ENCODE measurements at places on chromosomes 16 and 17.
A peak's percentile ranks its signal among the peaks of the same experiment; 100 is the strongest.

GRCh38 chr16:71412270-71413160 is 29.3 kb downstream of the TLE7 start:
- DNase-seq, result peak; percentile 87

GRCh38 chr17:82800885-82801284 is 38.9 kb downstream of the ZNF750 start:
- no peak for DNase-seq

- no peak for DNase-seq
Observed at GRCh38 chr17:39351508-39351907, 49.9 kb downstream of the FBXL20 start.

DNA sequence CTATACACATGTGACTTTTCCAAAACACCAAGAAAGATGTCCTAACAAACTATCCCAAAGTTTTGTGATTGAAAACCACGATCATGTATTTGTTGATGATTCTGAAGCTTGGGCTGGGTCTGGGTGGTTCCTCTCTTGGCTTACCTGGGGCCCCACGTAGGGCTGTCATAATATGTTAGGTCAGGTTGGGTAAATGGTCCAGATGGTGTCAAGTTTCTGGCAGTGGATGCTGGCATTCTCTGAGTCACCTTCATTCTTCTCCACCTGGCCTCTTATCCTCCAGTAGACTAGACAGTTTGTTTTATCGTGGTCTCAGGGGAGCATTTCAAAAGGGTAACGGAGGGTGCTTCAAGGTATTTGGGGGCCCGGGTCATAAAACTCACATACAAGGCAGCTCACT is 39.4 kb downstream of the SYCE1L start:
- DNase-seq, result no peak

DNA sequence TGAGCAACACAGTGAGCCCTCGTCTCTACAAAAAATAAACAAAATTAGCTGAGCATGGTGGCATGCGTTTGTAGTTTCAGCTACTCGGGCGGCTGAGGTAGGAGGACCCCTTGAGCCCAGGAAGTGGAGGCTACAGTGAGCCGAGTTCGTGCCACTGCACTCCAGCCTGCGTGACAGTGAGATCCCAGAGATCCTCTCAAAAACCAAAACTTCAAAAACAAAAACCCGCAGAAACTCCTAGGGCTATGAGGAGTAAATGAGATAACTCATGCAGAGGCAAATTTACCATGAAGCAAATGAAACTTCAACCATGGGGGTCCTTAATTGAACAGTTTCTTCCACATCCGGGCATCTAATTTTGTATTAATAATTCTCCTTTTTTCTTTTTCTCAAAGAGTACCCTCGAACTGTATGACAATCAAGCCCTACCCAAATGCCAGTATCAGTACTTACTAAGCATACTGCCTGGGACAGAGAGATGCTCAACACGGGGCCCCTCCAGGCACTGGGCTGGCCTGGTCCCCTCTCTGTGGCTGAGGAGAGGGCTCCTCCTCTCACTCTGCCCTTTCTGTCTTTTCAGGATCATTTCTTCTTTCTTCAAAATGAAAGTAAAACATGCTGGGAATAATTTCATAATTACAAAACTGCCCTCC is 789 bp upstream of the PIPOX start:
- no peak for DNase-seq

GRCh38 chr17:9189870-9190269 is 168.6 kb downstream of the NTN1 start:
- no peak for DNase-seq

GRCh38 chr17:299546-299945 is 53.1 kb downstream of the RPH3AL start:
- no peak for DNase-seq

- DNase-seq, result no peak
Observed at GRCh38 chr17:66387392-66387981, 85.1 kb downstream of the PRKCA start.

DNA sequence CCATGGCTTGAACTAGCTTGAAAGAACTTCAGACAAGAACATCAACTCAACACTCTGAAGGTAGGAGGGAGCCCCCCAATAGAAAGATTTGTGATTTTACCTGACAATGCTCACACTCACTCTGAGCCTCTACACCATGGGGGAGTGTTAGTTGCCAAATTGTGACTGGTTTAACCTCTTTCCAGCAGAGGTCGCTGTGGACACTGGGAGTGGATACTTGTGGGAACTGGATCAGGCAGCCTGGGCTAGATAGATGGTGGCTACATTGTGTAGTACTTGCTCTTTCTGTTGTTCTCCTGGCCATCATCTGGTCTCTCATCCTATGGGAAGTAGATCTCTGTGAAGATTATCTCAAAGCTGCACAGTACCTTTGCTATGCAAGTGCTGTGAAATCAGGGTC is 2.9 kb downstream of the SMPD3 start:
- DNase-seq, result no peak

DNA sequence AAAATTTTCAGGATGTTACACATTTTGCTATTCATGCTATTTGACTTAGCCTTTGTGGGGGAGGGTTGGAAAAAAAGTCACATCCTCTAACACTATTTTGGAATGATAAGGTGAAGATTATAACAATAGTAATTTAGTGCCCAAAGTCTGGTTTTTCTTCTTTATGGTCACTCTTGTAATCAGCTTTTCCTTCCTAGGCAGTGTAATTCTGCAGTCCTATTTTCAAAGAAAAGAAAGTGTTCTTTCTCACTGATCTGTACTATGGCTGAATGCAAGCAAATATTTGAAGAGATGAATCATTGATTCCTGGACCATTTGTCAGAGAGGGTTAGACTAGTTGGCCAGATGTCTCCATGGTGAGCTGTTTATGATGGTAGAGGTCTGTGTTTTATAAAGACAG is 8.4 kb downstream of the RSPRY1 start:
- peak; percentile 80 for DNase-seq

DNA sequence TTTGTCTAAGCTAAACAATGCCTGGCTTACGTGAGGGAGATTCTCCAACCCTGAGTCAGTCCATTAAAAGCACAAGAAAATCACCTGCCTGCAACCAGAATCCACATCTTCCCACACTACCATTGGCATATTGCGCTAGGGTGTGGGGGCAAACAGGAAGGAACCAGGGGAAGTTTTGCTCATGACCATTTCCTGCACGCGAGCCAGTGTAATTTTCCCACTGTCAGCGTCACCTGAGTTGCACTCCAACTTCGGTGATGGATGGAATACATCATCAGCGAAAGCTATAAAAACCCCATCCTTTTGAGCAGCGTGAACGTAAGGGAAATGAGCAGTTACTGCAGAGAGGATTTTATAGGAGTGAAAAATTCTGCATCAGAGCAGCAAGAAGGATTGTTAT is 167.9 kb upstream of the NOL11 start:
- no peak for DNase-seq

DNA sequence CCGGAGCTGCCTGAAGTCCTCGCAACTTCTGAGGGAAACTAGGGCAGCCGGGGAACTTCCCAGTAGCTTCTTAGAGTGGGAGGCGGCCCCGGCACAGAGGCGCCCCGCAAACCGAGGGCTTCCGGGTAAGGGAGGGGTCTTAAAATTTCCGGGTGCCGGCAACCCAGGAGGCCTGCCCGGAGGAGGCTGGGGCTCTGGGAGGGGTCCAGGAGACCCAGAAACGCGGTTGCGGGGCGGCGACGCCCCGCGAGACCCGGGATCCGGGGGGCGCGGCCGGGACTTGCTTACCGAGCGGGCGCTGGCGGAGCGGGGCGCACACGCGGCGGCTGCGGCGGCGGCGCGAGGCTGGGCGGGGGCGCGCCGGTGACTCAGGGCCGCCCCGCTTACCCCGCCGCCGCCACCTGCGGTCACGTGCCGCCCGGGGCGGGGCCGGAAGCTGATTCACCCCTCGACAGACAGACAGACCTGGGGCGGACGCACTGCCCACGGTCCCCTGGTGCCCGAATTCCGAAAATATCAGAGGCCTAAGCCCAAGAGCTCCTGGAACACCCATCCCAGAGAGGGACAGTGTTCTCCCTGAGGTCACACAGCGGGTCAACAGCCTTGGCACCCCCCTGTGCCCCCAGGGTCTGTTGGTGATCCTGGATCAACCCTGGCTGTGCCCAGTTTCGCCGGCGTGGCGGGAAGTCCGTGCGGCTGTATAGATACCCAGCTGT is at the start of gene FAM83G:
Gene FAM83G, minus strand, starts transcription at position 344 of the 716 bp plus-strand sequence. CDS start 723 bp downstream, outside the sequence.
- DNase-seq, result peak; percentile 92

GRCh38 chr16:85173146-85173980 is 61.1 kb upstream of the CIBAR2 start:
- DNase-seq, result peak; percentile 17

GRCh38 chr17:75808905-75809621 is 24.5 kb downstream of the UNK start:
- DNase-seq, result no peak

DNA sequence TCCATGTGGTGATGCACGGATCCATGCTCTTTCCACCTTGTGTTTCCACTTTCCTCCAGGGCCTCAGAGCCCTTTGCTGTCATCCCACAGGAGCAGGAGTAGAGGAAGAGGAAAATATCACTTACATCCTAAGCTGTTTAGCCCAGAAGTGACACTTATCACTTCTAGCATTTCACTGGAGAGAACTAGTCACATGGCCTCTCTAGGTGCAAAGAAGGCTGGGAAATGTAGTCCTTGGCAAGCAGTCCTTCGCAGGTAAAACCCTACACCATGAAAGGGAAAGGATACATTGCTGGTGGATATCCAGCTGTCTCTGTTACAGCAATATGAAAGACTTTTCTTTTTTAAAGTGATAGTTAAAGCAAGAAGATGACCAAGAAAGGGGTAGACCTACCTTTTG is 185.9 kb downstream of the RGS9 start:
- DNase-seq, result no peak

GRCh38 chr16:84459941-84460405 is 44.5 kb downstream of the MEAK7 start:
- DNase-seq, result no peak

GRCh38 chr17:67044940-67045339 is 586 bp downstream of the CACNG1 start:
- DNase-seq, result no peak

DNA sequence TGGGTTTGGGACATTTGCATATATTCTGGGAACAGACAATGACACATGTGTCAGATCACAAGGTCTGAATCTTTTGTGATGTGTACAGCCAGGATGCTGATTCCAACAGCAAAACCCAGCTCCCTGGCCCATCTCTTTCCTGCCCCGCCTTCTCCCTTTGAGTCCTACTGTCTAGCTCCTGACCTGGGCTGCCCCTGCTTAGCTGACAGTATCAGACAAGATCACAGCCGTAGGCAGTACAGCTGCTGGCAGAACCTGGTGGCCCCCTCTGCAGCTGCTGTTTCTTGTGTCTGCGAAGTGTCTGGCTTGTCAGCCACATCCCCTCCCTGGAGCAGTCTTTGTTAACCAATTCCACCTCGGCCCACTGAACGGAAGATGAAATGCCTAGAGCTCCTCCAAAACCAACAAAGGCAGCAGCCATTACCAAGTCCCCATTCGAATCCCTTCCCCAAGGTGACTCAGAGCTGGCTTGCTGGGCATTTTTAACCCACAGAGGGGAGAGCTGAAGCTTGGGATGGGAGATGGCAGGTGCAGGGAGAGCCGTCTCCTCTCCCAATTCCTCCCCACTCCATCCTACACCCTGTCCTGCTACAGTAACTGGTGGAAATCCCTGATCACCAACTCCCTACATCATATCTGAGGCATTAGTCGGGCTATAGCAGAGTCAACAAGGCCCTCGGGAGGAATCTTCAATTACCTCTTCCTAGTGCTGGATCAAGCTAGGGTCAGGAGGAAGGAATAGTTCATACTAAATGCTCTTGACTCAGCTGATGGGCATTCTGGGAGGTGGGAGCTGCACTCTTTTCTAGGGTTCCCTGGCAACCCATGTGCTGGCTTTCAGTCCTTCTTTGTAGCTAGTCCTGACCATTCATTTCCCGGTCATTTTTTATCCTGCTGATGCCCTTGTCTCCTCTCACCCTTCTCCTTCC is 5.8 kb downstream of the PIPOX start:
- no peak for DNase-seq

- no peak for DNase-seq
Observed at GRCh38 chr17:80105762-80106161, 4.4 kb downstream of the GAA start.

- no peak for DNase-seq
Observed at GRCh38 chr16:81686391-81687130, 92.5 kb upstream of the PLCG2 start.

GRCh38 chr17:59493867-59494266 is 71.5 kb upstream of the DHX40 start:
- DNase-seq, result no peak

DNA sequence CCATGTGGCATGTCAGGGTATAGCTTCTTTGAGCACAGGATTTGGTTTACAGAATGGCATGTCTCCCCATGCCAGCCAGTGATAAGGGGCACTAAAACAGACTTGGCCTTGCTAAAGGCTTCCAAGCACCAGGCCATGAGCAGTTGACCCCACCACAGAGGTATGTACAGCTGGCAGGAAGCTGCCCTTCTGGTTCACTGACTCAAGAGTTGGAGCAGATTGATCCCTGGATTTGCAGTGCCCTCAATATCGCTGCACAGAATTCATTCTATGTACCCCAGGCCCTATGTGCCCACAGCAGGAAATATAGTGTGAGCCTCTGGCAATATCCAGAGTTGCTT is 24.3 kb downstream of the HLF start:
- DNase-seq, result no peak

DNA sequence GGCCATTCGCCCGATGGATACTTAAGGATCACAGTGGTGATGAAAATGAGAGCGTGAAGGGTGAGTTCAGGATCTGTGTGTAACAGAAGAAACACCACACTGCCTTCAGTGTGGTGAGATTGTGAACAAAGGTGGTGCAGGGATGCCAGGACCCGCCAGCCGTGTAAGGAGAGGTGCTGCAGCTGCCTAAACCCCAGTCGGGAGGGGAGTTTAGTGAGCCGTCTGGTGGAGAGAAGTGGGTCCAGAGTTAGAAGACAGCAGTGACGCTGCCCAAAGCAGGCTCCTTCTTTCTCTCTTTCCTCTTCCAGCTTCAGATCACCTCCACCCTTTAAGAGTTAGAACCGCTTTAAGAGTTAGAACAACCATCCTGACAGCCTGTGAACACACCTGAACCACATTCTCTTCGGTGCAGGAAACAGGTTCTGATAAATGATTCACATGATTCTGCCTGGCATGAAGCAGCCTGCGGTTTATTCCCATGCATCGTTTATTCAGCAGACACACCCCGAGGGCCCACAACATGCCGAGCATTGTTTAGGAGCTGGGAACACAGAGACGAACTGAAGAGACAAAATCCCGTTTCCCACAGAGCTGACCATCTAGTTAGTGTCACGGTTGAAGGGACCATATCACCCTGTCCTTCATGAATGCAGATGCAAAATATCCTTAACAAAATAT is 84.0 kb upstream of the DNAH17 start:
- DNase-seq, result peak; percentile 79

GRCh38 chr16:84339311-84339710 is 29.0 kb upstream of the ATP2C2 start:
- no peak for DNase-seq

DNA sequence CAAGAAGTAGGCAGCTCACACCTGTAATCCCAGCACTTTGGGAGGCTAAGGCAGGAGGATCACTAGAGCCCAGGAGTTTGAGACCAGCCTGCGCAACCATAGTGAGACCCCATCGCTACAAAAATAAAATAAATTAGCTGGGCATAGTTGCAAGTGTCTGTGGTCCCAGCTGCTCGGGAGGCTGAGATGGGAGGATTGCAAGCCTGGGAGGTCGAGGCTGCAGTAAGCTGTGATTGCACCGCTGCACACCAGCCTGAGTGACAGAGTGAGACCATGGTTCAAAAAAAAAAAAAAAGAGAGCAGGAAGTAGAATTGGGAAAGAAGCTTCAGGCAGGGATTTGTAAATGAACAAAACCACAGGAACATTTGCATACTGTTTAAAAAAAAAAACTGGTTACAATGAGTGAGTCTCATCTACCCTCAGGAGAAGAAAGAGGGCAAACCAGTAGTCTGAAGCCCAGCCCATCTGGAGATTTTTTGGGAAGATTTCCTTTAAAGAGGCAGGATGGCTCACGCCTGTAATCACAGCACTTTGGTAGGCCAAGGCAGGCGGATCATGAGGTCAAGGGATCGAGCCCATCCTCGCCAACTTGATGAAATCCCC is 7.9 kb downstream of the MPV17L start:
- DNase-seq, result no peak
